ENCODE measurements at places on chromosomes 7 and 10.

DNA sequence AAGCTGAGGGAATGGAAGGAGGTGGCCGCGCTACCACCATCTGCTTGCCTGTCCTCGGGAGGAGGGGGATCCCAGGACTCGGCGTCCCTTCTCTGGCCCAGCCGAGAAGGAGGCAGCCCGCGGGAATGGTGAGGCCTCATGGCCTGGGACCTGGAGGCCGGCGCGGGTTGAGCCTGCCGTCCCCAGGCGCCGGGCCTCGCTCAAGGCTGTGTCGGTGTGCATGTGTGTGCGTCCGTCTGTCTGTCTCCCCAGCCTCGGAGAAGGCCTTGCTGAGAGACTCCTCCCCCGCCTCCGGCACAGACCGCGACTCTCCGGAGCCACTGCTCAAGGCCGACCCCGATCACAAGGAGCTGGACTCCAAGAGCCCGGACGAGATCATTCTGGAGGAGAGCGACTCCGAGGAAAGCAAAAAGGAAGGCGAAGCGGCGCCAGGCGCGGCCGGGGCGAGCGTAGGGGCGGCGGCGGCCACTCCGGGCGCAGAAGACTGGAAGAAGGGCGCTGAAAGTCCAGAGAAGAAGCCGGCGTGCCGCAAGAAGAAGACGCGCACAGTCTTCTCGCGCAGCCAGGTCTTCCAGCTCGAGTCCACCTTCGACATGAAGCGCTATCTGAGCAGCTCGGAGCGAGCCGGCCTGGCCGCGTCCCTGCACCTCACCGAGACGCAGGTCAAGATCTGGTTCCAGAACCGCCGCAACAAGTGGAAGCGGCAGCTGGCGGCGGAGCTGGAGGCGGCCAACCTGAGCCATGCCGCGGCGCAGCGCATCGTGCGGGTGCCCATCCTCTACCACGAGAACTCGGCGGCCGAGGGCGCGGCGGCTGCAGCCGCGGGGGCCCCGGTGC is 1.3 kb downstream of the HMX3 start:
- no peak for DNase-seq

DNA sequence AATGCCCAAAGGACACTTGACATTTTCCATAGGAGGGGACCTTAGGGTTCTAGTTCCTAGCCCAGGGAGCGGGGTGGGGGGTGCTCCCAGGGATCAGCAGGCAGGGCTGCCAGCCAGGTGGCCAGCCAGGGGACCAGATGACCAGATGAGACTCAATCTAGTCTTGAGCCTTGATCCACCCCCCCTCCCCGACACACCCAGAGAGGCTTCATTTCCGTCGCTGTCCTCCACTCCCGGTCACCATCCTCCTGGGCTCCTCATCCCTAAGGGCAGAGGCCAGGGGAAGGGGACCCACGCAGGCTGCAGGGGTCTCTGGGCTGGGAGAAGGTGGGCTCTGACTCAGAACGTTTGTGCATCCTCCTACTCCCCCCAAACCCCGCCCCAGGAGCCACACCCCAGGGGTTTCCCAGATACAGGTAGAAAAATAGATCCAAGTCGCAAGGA is 1.0 kb downstream of the STX1A start:
- DNase-seq: no peak

- no peak for DNase-seq
Measured at GRCh38 chr7:139901056-139901795, 72.2 kb downstream of the TBXAS1 start.

GRCh38 chr7:48681006-48681405 is 243.3 kb upstream of the CDC14C start:
- DNase-seq: no peak

GRCh38 chr10:7410301-7410861 is 453 bp downstream of the SFMBT2 start:
- no peak for DNase-seq

DNA sequence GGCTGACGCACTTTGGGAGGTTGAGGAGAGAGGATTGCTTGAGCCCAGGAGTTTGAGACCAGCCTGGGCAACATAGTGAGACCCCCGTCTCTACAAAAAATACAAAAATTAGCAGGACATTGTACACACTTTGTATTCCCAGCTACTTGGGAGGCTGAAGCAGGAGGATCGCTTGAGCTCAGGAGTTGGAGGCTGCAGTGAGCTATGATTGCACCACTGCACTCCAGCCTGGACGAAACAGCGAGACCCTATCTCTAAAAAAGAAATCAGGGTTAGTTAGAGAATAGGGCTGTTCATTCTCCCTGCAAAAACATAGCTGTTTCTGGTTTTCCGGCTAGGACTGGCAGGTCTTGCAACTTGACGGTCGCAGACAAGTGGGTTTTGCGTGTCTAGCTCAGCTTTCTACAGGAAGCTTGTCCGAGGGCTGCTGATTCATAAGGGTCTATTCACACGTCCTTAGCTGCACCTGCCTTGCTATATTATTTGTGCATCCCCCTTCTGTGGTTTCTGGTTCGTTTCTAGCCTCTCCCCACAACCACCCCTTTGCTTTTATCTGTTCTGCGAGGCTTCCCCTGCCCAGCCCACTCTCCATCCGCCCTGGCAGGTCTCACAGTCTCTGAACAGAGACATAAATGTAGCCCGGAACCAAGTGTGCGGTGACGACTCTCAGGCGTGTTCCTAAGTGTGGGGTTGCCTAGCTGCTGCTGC is 10.7 kb downstream of the AMZ1 start:
- DNase-seq: no peak

- DNase-seq: no peak
Measured at GRCh38 chr10:119257899-119258419, 50.6 kb downstream of the GRK5 start.

- DNase-seq: peak; percentile 5
Measured at GRCh38 chr7:102933763-102934162, 21.0 kb downstream of the LRRC17 start.

GRCh38 chr7:29878081-29878688 is 71.9 kb downstream of the WIPF3 start:
- DNase-seq: no peak

GRCh38 chr10:94047293-94047692 is 53.6 kb downstream of the PLCE1 start:
- DNase-seq: no peak

- DNase-seq: no peak
Measured at GRCh38 chr10:20237586-20237985, 421.4 kb downstream of the PLXDC2 start.

GRCh38 chr7:124208642-124209041 is 175.8 kb upstream of the TMEM229A start:
- no peak for DNase-seq

GRCh38 chr7:123828805-123829204 is 16.2 kb upstream of the HYAL4 start:
- DNase-seq: no peak

DNA sequence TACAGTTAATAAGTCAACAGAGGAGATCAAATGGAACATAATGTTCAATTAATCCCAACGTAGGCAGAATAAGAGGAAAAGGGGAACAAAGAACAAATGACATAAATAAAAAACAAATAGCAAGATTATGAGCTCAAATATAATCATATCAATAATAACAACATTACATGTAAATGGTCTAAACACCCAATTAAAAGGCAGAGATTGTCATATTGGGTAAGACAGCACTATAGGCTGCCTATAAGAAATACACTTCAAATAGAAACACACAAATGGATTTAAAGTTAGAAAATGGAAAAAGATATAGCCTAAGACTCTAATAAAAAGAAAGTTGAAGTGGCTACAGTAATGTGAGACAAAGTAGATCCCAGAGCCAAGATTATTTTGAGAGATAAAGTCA is 126.4 kb upstream of the PTER start:
- no peak for DNase-seq

DNA sequence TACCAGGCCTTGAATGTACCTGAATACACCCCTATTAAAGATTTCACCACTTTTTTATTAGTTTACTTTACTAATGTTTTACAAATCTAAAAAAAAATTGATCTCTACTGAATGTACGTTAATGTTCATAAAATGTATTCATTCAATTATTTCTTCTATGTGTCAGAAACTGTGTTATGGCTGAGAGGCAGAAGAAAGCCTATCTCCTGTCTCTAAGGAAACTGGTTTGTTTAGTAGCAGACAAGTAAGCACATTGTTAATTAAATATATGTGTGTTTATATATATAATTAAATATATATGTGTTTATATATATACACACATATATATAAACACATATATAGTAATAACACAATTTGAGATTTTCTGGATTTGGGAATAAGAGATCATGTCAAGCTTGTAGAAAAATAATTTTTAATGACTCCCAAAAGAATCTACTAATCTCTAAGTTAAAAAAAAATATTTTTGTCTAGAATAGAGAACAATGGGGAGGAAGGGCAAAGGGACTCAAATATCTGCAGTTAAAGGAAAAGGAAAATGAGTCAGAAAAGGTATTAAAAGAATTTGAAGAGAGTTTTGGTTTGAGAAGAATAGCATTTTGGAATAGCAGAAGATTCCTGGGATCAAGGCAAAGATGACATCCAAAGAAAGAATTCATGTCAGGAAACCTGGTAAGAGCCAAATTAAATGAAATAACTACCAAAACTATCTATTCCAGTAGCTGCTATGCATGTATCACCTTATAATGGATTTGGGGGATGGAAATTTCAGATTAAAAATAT is 92.1 kb downstream of the CH25H start:
- no peak for DNase-seq

DNA sequence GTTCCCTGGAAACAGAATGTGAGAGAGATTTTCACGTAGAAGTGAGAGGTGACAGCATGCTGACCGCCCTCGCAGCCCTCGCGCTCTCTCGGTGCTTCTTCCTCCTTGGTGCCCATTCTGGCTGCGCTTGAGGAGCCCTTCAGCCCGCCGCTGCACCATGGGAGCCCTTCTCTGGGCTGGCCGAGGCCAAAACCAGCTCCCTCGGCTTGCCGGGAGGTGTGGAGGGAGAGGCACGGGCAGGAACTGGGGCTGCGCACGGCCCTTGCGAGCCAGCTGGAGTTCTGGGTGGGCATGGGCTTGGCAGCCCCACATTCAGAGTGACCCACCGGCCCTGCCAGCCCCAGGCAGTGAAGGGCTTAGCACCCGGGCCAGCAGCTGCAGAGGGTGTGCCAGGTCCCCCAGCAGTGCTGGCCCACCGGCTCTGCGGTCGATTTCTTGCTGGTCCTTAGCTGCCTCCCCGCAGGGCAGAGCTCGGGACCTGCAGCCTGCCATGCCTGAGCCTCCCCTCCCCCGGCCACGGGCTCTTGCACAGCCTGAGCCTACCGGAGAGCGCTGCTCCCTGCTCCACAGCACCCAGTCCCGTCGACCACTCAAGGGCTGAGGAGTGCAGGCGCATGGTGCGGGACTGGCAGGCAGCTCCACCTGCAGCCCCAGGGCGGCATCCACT is 888.7 kb upstream of the ZWINT start:
- DNase-seq: no peak

- no peak for DNase-seq
Measured at GRCh38 chr10:3871424-3871996, 86.5 kb upstream of the KLF6 start.

DNA sequence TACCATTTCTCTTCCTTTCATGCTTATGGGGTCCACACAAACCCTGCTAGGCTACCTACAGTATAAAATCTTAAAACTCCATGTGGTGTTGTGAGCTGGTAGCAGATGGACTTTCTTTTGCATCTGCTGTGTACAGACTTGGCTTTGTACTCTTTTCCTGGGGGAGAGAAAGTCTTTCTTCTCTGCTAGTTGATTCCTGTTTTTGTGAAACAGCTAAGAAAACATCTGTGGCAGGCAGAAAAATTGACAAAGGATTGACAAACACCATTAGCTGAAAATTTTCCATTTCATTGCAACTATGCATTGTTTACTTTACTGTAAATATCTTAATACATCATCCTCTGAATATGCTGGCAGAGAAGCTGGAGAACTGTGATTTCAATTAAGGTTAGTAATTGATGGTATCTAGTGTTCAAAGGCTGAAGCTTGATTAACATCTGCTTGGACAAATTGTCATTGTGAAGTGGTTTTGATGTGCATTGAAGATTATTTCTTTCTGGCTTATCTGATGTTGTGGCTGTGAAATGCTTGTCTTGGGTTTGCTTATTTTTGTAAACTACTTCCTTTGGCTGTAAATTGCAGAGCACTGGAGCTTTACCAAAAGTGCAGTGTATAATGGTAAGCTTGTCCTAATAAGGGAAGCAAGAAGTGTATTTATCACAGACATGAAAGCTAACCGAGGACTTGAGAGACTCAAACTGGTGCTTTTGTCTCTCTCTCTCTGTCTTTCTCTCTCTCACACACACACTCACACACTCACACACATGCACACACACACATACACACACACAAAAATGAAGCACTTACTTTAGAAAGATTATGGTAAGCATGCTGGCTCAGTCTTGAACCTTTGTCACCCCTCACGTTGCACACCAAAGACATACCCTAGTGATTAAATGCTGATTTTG is at the start of gene FOXP2:
FOXP2 (plus strand) TSS at position 660 of the 908 bp plus-strand sequence. CDS start 11,697 bp downstream, outside the sequence.
- DNase-seq: no peak

DNA sequence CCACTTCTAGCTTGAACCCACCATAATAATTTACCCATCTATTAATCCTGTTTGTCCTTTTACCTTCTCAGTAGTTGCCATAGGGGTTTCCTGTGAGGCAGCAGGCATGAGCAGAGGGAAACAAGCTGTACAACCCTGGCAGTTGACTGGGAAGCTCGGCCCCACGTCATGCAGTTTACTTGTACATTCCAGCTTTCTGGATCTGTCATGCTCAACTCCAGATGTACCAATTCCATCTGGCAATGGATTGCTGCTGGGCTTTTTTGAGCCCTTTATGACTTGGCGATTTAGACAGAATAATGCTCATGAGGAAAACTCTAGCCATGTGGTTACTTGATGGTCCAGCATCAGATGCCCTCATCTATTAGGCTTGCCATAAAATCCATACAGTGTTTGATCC is 112.5 kb downstream of the GNAI1 start:
- no peak for DNase-seq

DNA sequence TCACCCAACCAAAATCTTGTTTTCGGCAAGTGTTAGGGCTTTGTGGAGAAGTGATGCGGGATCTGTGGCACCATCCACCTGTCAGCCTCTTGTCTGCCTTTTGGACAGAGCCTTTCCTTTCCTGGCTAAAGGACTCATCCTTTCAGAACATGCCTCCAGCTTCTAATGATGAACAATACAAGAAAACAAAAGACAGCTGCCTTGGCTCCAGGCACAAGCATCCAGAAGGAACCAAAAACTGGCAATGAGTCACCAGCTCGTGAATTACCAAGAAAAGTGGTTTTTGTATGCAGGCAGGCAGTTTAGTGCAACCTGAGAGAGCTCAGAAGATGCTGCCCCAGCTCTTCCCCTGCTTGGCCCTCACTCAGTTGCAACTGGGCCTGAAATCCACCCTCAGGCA is 84.6 kb upstream of the NAMPT start:
- DNase-seq: no peak

GRCh38 chr7:48421357-48421756 is 250.1 kb downstream of the ABCA13 start:
- DNase-seq: no peak

- no peak for DNase-seq
Measured at GRCh38 chr7:36726311-36726710, 2.0 kb upstream of the AOAH start.
